B cell (primary cell): ENCODE measurements at places on chromosomes 4 and X. TPM values are rescaled to one million over a fixed set of nuclear protein-coding genes. Genes with fewer than 3 reads are reported as not detected.
A peak's percentile ranks its signal among the peaks of the same experiment; 100 is the strongest.

RAB33A gene
- 2.2 and 2.4 TPM in 2 replicates for total RNA-seq

INTU gene
- total RNA-seq: not detected in 2 replicates

HTR2C gene
- total RNA-seq: not detected in 2 replicates

TRPC5OS gene
- total RNA-seq: not detected in 2 replicates

AMELX gene
- not detected in 2 replicates for total RNA-seq

FAM50A gene
- 70.4 and 79.8 TPM in 2 replicates for total RNA-seq

IL2RG gene
- 276 and 297 TPM in 2 replicates for total RNA-seq

SYNPO2 gene
- 0.10 and 0.20 TPM in 2 replicates for total RNA-seq

GLUD2 gene
- 0.24 and 0.42 TPM in 2 replicates for total RNA-seq

USP17L24 gene
- not detected in 2 replicates for total RNA-seq

SLIT2 gene
- 0.27 TPM in 1 of 2 replicates, not detected in the other for total RNA-seq

CT45A5 gene
- total RNA-seq: not detected in 2 replicates

OPRPN gene
- total RNA-seq: not detected in 2 replicates

DNA sequence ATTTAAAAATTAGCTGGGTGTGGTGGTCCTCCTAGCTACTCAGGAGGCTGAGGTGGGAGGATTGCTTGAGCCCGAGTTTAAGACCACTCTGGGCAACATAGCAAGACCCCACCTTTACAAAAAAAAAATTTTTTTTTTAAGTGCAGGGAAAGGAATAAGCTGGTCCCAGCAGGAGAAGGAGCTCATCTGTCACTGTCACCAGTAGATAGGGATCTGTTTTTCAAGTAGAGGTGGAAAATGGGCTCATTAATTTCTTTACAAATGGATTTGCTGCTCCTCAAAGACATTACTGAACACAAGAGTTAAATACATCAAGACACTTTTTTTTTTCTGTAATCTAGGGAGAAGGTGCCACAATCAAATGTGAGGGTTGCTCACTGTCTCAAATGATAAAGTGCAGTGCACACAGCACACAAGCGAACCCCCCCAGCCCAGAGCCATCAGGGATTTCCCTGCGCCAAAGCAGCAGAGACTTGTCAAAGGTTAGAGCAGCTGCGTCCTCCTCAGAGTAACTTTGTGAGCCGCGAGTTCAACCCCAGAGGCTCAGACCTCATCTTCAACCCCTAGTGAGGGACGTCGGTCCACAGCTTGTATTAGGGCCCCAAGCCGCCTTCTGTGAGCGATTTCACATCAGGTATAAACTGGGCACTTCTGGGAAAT lies 14.3 kb upstream of the MTNR1A start:
- DNase-seq: no peak

GRCh38 chrX:129193357-129193756 lies 329.9 kb downstream of the SMARCA1 start:
- no peak for DNase-seq

DNA sequence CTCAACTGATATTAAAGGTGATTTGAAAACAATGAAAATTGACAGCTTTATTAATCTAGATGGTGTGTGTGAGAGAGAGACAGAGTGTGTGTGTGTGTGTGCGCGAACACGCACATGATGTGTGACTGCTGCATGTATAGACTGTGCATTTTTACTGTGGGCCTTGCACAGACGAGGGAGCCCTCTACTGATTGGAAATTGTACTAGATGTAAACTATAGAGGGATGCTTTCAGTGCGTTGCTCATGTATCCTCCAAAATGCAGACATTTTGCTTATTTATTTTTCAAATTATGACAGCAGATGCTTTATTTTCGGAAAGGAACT lies 168.4 kb upstream of the GK2 start:
- DNase-seq: peak; percentile 28

GRCh38 chr4:7995866-7996265 lies 56.2 kb upstream of the AFAP1 start:
- no peak for DNase-seq

- DNase-seq: no peak
These were observed 60.1 kb upstream of the PLAC1 start for GRCh38 chrX:134718105-134718965.

DNA sequence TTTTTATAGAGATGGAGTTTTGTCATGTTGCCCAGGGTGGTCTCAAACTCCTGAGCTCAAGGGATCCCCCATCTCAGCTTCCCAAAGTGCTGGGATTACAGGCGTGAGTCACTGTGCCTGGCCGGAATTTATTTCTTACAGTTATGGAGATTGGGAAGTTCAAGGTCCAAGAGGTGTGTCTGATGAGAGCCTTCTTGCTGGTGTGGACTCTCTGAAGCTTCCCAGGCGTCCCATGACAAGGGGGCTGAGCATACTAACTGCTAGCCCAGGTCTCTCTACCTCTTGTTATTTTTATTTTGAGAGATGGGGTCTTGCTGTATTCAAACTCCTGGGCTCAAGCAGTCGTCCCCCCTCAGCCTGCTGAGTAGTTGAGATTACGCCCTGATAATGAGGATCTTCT lies 2.9 kb upstream of the NSD2 start:
- DNase-seq: no peak

GRCh38 chr4:47646372-47646771 lies 161.3 kb downstream of the ATP10D start:
- no peak for DNase-seq

GRCh38 chr4:173264245-173264644 lies 69.9 kb downstream of the HMGB2 start:
- DNase-seq: no peak

DNA sequence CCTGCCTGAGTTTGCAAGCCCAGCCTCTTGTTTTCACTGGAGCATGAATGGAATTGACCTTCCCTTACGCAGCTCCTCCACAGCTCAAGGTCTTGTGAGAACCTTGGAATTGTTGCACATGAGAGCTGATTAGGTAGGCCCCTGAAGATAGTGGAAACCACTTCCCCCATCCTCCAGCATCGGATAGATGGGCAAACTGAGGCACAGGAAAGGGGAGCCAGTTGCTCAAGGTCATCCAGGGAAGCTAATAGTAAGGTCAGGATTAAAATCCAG lies 27.2 kb downstream of the PJA1 start:
- DNase-seq: no peak

GRCh38 chrX:93695981-93696380 lies 22.0 kb downstream of the FAM133A start:
- DNase-seq: no peak

DNA sequence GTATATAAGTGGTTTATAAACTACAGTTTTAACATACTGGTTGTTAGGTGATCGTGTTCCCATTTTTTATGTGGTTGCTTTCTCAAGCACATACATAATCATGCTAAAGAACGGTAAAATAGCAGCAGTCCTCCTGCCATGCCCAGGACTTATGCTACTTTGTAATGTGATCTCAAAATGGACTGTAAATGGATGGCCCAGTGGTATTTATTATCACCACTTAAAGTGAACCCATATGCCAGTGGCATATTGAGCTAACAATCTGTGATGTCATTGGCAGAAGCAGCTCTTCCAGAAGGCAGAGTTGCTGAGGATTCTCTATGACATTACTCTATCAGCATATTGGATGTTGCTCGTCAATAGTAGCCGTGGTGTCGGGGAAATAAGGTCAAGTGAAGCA lies 28.6 kb downstream of the ANK2 start:
- DNase-seq: no peak

DNA sequence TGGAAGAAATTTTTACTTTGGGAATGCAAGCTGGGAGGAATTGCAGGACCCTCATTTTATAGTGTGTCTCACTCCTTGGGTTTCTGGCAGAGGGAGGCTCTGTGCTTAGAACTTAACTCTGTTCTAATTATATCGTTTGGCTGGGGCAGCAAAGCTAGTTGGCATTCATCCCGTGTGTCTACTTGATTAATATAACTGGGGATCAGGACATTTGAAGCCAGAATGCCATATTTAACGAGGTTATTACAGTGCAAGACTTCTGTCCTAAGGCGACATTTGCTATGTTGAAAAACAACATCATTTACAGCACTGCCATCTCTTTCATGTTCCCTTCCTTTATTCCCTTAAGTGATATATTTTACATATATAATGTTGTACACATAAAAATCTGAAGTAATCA lies 179.1 kb upstream of the TBC1D9 start:
- DNase-seq: no peak

- peak; percentile 27 for DNase-seq
These were observed 151.9 kb upstream of the RPS6KA3 start for GRCh38 chrX:20418379-20419150.

DNA sequence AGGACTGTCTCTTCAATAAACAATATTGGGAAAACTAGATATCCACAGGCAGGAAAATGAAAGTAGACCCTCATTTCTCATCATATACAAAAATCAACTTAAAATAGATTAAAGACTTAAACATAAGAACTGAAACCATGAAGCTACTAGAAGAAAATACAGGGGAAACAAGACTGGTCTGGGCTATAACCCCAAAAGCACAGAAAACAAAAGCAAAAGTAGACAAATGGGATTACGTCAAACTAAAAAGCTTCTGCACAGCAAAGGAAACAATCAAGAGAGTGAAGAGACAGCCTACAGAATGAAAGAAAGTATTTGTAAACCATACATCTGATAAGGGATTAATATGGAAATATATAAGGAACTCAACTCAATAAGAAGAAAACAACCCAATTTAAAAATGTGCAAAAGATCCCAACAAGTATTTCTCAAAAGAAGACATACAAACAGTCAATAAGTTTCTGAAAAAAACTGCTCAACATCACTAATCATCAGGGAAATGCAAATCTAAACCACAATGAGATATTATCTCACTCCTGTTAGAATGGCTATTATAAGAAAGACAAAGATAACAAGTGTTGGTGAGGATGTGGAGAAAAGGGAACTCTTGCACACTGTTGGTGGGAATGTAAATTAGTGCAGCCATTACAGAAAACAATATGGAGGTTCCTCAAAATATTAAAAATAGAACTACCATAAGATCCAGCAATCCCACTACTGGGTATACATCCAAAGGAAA lies 325.3 kb upstream of the RASGEF1B start:
- DNase-seq: peak; percentile 39

DNA sequence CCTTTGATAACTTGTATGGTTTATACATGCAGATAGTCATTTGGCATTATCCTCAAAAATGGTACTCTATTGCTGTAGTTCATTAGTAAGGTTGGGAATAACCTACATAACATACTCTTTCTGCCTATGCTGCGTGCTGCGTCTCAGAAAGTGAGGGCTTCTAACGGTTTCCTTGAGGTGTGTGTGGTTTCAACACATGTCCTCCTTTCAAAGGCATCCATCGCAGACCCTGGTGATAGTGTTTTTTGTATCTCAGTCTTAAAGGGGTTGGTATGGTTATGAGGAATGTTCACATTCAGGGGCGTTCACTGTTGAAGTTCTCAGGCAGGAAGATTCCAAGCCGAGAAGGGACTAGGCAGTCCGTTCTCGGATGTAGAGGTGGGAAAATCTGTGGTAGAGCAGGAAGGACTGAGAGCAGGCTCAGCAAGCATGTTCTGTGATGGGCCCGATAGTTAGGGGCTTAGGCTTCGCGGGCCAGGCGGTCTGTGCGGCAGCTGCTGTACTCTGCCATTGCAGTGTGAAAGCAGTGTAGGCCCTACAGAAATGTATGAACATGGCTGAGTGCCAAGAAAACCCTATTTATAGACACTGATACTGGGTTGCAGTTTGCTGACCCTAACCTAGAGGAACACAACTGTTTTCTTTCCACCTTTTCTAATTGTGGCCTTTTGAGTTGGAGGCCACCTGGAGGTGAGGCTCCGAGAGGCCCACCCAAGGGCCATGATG lies 123.2 kb downstream of the GPR143 start:
- DNase-seq: no peak

DNA sequence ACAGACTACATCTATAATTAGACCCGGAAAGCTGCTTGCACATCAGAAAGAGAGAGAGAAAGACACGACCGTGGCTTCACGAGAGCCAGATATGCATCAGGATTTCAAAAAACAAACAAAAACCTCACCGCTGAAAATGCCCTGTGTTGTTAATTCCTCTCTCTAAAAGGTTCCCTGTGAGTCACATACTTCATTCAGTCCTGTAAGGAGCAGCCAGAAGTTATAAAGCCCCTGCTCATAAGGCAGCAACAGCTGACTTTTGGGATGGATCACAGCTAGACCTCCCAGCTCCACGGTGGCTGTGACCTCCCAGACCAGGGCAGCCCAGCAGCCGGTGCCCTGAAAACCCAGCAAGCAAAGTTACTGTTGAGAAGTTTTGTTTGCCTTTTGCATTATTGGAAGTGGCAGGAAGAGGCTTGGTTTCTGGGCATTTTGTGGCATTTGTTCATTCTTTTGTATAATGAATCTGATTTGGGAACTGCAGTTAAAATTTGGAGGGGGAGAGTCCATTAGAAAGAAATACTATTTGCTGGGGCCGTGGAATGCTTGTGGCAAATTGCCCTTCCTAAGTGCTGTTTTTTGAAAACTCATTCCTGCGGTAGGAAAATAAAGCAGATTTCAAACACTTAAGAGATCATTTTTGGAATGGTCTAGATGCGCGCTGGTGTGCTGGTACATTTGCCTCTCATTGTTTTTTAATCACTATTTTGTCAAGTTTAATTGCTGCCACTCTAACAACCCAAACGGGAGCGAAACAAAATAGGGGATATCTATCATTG lies 520.4 kb downstream of the BCOR start:
- DNase-seq: no peak

DNA sequence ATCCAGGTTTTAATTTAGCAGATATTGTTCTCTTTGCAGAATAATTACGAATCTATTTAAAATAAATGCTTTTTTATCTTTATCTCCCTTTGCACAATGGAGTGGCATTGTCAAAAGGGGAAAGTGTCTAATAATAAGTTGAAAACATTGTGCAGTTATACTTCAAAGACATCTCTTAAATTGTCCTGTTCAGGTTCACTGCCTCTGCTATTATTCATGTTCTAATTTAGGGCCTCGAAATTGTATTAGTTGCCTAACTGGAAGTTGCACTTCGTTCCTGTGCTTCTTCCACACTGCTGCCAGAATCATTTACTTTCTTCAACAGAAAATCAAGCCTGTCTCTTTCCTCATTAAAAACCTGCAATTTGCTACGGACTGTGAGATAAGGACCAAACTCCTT lies 150.5 kb upstream of the SPRY1 start:
- DNase-seq: no peak

GRCh38 chr4:105058177-105058812 lies 88.4 kb upstream of the TET2 start:
- no peak for DNase-seq

GRCh38 chrX:14356401-14356800 lies 172.9 kb upstream of the GLRA2 start:
- DNase-seq: no peak

DNA sequence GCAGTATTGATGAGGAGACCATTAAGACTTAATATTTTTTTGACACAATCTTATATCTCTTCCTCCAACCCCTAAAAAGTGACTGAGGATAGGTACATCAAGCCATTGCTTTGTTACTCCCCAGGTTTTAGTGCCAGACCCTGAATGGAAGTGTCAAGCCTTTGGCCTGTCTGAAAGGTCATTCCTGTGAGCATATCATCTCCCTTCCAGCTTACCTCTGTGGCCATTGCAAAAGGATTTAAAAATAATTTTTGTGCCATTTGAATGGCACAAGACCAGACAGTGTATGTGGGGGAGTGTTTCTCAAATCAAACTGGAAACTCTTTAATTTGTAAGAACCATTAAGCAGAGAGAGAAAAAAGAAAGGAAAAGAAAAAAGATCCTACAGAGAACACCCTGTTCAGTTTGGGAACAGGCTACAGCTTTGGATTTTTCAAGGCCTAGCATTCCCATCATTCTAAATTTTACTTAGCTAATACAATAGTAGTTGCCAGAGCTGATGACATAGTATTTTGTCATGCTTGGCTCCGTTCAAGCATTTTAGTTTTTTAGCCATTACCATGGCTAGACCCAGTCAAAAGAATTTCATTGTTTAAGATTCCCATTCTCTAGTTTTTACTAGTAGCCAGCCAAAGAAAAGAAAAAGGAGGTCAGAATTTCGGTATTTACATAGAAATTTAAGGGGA lies 49.6 kb downstream of the HPF1 start:
- DNase-seq: no peak

GRCh38 chr4:63589796-63590195 lies 819.5 kb downstream of the TECRL start:
- no peak for DNase-seq
